ENCODE measurements at places on chromosomes 6 and 20.

DNA sequence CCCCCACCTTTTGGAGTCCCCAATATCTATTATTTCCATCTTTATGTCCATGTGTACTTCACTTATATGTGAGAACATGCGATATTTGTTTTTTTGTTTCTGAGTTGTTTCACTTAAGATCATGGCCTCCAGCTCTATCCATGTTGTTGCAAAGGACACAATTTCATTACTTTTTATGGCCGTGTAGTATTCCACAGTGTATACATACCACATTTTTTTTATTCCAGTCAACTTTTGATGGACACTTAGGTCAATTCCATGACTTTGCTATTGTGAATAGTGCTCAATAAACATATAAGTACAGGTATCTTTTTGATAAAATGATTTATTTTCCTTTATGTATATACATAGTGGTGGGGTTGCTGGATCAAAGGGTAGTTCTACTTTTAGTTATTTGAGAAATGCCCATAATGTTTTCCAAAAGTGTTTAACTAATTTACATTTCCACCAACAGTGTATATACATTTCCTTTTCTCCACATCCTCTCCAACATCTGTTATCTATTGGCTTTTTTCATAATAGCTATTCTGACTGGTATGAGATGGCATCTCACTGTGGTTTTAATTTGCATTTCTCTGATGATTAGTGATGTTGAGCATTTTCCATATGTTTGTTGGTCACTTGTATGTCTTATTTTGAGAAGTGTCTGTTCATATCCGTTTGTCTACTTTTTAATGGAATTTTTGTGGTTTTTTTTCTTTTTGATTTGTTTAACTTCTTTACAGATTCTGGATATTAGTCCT is 34.0 kb upstream of the COL10A1 start:
- DNase-seq = no peak

GRCh38 chr6:34484391-34484790 is 18.5 kb downstream of the PACSIN1 start:
- DNase-seq = no peak

GRCh38 chr6:73738367-73739028 is 42.5 kb downstream of the CD109 start:
- DNase-seq = no peak

- no peak for DNase-seq
Observed at GRCh38 chr6:164106345-164106769, 691.8 kb downstream of the QKI start.

- DNase-seq = no peak
Observed at GRCh38 chr6:49555951-49556350, 5.5 kb downstream of the C6orf141 start.

DNA sequence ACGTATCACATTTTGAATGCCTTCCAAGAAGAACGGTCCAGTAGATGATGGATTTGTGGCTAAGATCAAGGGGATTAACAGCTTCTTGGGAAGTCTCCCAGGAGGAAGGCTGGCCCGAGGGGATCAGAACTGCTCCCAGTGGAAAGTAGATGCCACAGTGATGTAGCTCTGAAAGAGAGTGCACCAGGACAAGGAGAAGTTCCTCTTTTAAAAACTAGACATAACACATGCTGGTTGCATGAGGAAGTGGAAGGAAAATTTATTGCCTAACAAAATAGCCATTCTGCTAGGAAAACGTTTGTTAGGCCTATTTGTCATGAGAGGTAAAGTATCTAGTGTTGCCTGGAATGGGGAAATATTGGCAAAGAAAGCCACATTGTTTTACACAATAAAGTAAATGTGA is 87.8 kb downstream of the CDH26 start:
- no peak for DNase-seq

Data from CD4-positive, alpha-beta T cell treated with Interleukin-10 for 1 hour (primary cell).